ENCODE measurements at places on chromosomes 12 and 14.

- peak; percentile 92 for DNase-seq
These were observed at the start of gene HSP90AA1 for GRCh38 chr14:102086972-102087761. Gene HSP90AA1 (minus strand): TSS chr14:102087044. CDS start chr14:102086378, 666 bp downstream.

- DNase-seq = no peak
These were observed 412.3 kb downstream of the RAD51B start for GRCh38 chr14:68231898-68232297.

DNA sequence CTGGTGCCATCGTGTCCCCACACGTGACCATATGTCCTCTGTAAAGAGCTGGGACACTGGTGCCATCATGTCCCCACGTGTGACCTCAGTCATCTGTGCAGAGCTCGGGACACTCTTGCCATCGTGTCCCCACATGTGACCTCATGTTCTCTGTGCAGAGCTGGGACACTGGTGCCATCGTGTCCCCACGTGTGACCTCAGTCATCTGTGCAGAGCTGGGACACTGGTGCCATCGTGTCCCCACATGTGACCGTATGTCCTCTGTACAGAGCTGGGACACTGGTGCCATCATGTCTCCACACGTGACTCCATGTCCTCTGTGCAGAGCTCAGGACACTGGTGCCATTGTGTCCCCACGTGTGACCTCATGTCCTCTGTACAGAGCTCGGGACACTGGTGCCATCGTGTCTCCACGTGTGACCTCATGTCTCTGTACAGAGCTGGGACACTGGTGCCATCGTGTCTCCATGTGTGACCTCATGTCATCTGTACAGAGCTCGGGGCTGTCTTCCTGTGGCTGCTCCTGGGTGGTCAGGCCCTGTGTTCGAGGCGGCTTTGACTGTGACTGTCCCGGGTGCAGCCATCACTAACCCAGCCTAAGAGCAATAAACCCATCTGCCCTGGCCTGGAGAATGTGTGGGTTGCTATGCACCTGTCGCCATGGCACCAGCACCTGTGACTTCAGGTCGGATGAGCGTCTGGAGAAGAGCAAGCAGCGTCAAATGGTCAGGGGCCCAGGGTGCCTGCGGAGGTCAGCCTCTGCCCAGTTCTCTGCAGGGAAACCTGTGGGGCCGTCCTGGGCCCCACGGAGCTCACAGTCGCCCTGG, 334.4 kb downstream of the ADGRD1 start:
- no peak for DNase-seq

- no peak for DNase-seq
These were observed 266.9 kb downstream of the DUSP6 start for GRCh38 chr12:89085421-89085820.

DNA sequence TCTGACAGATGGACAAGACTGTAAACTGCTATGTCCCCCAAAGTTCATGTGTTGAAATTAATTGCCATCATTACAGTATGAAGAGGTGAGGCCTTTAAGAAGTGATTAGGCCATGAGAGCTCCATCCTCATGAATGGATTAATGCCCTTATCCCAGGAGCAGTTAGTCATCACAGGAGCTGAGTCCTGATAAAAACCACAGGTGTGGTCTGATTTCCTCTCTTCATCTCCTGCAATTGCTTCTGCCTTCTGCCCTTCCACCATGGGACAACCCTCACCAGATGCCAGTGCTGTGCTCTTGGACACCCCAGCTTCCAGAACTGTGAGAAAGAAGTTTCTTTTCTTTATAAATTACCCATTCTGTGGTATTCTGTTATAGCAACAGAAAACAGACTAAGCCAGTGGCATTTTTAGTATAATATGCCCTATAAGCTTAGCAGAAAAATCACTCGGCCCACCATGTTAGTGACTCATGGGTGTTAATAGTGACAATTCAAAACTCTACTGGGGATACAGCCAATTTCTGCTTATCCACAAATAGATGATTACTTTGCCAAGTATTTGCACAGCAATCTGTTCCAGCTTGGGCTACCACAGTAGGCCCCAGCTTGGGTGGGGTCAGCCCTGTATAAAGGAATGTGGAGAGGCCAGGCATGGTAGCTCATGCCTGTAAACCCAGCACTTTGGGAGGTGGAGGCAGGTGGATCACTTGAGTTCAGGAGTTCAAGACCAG, 129.0 kb upstream of the BCL2L14 start:
- no peak for DNase-seq

DNA sequence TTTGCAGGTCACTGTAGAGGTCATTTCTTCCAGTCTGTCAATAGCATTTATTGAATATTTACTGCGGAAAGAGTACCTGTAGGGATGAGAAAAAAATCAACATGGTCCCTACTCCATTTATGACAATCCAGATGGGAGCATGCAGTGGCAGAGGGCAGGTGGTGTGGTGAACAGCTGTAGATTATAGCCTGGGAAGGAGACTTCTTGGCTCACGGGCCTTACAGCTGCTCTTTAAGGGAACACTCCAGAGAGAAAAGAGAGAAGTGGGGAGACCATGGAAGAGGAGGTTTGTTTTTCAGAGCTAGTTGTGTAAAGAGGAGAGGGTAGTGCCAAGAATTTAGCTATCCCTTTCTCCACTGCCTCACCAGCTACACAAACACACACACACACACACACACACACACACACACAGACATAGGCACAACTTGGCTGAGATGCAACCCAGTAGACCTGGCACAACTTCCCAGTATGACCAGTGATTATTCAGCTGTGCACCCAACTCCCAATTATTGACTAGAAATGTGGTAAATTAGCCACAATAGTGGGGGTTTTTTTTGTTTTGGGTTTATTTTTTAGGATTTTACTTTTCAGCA, 41.0 kb downstream of the GPHB5 start:
- DNase-seq = no peak

DNA sequence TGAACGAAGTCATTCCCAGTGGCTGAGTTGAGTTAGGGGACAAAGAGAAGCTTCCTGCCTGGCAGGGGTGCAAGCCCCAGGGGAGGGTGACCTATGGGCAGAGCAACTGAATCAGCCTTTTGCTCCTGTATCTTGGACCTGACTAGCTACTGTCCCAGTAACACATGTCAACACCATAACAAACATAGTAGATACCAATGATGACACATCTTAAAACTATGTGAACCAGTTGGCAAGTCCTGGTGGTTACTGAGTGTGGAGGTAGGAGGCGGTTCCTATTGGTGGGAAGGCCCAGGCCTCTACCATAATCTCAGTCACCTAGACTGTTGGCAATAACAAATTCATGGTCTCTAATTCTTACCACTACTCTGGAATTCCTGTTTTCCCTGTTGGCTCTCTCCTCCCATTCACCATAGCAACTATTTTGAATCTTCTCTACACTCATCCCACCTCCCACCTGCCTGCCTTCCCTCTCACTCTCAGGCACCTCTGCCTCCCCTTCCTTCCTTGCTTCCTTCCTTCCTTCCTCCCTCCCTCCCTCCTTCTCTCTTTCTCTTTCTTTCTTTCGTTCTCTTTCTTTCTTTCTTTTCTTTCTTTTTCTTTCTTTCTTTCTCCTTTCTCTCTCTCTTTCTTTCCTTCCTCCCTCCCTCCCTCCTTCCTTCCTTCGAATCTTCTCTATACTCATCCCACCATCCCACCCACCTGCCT, 8.1 kb upstream of the P2RX7 start:
- DNase-seq = no peak

GRCh38 chr12:65662590-65662989, 161.7 kb upstream of the HMGA2 start:
- DNase-seq = no peak

DNA sequence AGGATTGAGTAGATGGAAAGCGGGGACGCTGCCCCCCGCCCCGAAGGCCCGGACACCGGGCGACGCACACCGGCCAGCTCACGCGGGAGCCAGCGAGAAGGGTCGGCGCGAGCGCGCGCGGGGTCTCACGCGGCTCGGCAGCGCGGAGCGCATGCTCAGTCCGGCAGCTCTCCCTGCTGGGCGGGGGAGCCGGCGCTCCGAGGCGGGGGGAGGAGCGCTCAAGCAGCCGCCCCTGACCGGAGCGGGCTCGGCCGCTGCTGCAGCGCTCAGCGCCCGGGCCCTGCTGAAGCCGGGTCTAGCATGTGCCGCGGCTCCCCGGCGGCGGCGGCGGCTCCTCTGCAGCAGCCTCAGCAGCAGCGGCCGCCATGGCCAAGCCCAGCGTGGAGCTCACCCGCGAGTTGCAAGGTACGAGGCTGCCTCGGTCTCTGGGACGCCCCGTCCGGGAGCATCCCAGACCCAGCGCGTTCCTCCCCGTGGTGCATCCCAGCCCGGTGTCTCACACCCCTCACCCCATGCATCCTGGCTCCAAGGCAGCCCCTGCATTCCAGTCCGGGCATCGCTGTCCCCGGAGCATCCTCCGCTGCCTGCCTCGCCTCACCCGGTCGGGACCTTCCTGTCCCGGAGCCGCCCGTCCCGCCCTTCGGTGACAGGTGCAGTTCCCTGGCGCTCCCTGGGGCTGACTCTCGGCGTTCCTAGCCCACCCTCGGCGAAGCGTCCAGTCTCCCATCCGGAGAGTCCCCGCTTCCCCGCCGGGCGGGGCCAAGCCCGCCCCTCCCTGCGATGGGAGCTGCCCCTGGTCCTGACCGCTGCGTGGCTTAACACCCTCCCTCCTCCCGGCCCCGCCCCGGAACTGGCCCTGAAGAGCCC, at the start of gene CARMIL3:
Gene CARMIL3 (plus strand): TSS at position 221 of the 867 bp plus-strand sequence. CDS start 145 bp downstream, at position 366.
- peak; percentile 58 for DNase-seq

- DNase-seq = no peak
These were observed 132.4 kb upstream of the CNTN1 start for GRCh38 chr12:40559865-40560264.

GRCh38 chr12:78938341-78939084, 73.9 kb downstream of the SYT1 start:
- DNase-seq = no peak

DNA sequence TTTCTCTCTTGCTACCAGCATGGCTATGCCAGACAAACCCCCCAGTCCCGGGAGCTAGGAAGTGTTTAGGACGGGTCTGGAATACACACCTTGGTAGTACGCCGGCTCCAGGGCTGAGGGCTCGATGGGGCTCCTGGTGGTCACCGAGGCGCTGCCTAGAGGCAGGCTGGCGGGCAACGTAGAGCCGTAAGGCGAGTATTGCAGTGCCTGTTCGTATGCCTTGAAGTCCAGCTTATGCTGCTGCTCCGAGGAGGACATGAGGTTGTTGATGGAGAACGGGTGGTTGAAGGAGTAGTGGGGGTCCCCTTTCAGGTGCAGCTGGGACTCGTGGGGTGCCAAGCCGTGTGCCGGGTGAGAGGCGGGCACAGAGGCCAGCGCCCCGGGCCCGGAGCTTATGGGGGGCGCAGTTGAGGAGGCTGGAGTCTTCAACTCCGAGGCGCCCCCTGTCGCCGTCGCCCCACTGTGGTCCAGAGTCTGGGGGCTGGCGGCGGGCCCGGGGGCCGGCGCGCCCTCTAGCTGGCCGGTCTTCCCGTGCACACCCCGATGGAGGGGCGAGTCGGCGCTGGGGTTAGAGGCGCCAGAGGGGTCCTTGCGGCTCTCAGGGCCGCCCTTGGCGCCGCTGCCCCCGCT, 3.6 kb downstream of the FOXA1 start:
- DNase-seq = no peak

- DNase-seq = no peak
These were observed 86.5 kb upstream of the RIN3 start for GRCh38 chr14:92427096-92427495.

DNA sequence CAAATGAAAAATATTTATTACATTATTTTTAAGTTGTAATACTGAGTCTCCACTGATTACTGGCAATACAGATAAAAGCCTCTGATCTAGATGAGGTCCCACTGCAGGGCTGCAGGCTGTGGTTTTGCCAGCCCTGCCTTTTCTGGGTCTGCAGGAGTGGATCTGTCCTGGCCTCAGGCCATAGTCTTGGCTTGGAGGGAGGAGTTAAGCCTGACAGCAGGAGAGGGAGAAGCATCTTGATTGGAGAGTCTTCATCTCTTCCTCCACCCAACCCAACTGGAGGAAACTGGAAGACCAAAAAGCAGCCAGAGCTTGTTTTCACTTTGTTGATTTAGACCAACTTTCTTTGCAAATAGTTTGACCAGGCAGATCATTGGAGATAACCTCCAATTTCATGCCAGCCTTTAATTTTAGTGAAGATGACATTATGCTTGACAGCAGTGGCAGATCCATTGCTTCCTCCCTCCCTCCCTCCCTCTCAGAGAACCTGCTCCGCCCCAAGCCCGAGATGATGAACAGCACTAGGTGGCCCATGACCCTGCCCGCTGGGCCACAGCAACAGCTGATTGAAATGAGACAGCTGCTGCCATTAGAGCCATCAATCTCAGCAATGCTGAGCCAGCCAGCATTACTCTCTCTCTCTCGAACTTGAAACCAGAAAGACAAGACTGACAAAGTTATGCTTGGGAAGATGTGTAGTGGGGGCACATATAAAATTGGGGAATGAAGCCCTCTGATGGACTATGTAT, 222.4 kb downstream of the GLT1D1 start:
- DNase-seq = no peak

- no peak for DNase-seq
These were observed 100.5 kb downstream of the SLC38A4 start for GRCh38 chr12:46725332-46725731.

GRCh38 chr14:22614240-22614799, 16.2 kb downstream of the ABHD4 start:
- no peak for DNase-seq

DNA sequence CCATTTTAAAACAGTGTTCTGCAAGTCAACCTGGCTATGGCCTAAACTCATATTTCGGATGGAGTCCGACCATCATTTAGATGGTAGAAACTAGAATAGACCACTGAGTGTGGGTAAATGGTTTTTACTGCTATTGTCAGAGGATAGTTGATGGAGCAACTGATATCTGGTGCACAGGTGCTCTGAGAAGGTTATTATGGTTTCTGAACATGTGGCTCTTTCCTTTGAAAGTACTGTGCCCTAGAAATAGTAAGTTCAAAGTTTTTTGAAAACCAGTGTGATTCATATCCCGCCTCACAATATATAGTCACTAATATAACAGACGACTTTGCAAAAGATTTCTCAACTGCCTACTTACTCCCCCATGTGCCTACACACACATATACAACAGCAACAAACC, 64.4 kb upstream of the BTG1 start:
- DNase-seq = peak; percentile 70

DNA sequence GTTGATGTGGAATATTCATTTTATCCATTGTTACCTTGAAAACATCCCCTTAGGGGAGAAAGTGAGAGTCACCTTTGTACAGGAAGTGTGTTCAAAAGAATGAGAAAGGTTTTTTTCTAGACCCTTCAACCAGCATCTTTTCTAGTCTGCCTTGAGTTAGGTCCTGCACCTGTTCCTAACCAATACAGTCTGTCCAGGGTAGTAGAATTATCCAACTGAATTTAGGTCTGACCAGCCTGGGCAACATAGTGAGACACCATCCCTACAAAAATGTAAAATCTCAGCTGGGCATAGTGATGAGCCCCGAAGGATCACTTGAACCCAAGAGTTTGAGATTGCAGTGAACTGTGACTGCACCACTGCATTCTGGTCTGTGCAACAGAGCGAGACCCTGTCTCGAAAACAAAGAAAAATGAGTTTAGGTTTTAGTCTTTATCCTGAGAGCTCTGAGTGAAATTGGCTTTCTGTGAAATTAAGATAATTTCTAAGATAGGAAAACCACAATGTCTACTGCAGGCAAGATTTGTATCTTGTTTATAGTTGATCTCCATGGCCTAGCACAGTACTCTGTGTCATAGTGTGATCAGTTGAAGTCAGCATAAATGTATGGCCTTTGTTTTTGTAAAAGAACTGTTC, 25.2 kb downstream of the ARHGAP5 start:
- peak; percentile 19 for DNase-seq

- no peak for DNase-seq
These were observed 63.3 kb upstream of the TBX3 start for GRCh38 chr12:114747012-114747858.

- no peak for DNase-seq
These were observed 31.3 kb downstream of the SERPINA3 start for GRCh38 chr14:94643316-94644101.
